ENCODE measurements at places on chromosomes 6 and 20.

DNA sequence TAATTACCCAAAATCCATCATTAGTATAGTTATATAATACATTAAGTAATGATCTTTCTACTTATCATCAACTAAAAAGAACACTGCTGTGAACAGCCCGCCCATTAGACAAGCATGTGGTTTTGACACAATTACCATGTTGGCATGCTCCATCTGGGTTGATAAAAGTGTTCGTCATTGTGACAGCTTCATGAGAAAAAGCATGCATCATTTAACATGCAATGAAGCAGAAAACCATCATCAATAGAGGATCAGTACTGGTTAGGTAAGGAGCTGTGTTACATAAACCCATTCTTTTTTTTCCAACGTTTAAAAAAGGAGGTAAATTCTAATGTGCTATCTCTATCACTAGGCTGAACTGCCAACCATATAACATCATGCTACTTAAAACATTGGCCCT is 101.9 kb downstream of the EPB41L2 start:
- DNase-seq: no peak

DNA sequence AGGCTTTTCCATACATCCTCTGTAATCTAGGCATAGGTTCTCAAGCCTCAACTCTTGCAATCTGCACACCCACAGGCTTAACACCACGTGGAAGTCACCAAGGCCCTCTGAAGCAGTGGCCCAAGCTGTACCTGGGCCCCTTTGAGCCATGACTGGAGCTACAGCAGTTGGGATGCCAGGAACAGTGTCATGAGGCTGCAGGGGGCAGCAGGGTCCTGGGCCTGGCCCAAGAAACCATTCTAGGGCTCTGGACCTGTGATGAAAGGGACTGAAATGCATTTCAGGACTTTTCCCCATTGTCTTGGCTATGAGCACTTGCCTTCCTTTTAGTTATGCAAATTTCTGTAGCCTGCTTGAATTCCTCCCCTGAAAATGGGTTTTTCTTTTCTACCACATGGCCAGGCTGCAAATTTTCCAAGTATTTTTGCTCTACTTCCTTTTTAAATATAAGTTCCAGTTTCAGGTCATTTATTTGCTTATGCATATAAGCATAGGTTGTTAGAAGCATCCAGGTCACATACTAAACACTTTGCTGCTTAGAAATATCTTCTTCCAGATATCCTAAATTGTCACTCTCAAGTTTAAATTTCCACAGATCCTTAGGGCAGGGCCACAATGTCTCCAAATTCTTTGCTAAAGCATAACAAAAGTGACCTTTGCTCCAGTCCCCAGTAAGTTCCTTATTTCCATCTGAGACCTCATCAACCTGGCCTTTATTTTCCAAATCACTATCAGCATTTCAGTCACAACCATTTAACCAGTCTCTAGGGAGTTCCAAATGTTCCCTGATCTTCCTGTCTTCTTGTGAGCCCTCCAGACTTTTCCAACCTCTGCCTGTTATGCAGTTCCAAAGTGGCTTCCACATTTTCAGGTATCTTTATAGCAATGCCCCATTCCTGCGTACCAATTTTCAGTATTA is 48.6 kb upstream of the CD2AP start:
- no peak for DNase-seq

- DNase-seq: no peak
These were observed 68.6 kb upstream of the PRSS16 start for GRCh38 chr6:27178860-27179259.

- no peak for DNase-seq
These were observed 770.9 kb downstream of the HDGFL1 start for GRCh38 chr6:23340271-23340670.

All from NCI-H2081 treated with DMSO at 0.1 percent for 48 hours (cell line).